Astrocyte (in vitro differentiated cells and primary cell): ENCODE measurements at places on chromosomes 4 and X.

- H3K27me3 ChIP-seq: no peaks in the 10 kb centered on the region
- no peak overlapping the region for H3K27ac ChIP-seq
- no peak for DNase-seq
- H3K36me3 ChIP-seq: peaks cover 17% of the 10 kb centered on the region
- no peak overlapping the region for H3K4me3 ChIP-seq
These were observed 81.1 kb downstream of the FAT1 start for GRCh38 chr4:186642530-186642929.

DNA sequence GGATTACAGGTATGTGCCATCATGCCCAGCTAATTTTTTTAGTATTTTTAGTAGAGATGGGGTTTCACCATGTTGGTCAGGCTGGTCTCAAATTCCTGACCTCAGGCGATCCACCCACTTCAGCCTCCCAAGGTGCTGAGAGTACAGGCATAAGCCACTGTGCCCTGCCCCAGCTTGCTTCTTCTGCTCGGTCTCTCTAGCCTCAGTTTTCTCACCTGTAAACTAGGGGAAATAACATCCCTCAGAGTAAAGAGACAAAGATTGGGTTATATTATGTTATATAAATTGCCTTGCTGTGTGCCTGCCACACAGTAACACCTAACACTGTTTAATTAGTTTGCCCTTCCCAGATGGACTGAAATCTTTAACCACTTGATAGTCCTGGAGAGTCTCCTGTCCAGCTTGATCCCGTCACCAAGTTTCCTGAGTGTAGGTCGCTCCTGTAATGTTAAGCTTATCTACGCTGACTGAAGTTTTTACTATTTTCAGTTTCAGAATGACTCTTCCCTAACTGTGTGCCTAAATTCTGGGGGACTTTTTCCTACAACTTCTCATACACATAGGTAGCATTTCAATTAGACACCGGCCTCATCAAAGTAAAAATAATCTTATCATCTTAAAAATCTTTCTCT, 412.7 kb upstream of the TENM3 start:
- DNase-seq: no peak
- no peak overlapping the region for H3K4me3 ChIP-seq
- H3K4me1 ChIP-seq: no peaks in the 10 kb centered on the region
- no peaks in the 10 kb centered on the region for H3K36me3 ChIP-seq
- H3K27ac ChIP-seq: no peak overlapping the region

DNA sequence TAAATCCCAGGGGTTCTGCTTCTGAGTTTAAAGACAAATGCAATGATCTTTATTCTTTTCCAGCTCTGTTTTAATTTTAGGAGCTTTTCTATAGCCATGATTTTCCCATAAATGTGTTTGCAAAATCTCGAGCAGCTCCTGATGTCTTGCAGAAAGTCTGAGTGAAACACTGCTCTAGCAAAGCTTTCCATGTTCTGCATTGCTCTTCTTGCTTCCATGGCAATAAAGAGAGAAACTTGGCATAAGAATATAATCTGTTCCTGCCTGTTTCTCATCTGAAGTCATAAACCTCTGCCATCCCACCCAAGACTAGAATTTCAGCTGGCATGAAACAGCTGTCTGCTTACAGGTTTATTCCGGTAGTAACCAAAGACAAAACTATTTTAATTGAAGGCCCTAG, 254.5 kb downstream of the SPRY1 start:
- no peaks in the 10 kb centered on the region for H3K27me3 ChIP-seq
- H3K36me3 ChIP-seq: no peaks in the 10 kb centered on the region
- H3K4me3 ChIP-seq: no peak overlapping the region
- DNase-seq: no peak
- H3K4me1 ChIP-seq: no peaks in the 10 kb centered on the region
- no peak overlapping the region for H3K27ac ChIP-seq

DNA sequence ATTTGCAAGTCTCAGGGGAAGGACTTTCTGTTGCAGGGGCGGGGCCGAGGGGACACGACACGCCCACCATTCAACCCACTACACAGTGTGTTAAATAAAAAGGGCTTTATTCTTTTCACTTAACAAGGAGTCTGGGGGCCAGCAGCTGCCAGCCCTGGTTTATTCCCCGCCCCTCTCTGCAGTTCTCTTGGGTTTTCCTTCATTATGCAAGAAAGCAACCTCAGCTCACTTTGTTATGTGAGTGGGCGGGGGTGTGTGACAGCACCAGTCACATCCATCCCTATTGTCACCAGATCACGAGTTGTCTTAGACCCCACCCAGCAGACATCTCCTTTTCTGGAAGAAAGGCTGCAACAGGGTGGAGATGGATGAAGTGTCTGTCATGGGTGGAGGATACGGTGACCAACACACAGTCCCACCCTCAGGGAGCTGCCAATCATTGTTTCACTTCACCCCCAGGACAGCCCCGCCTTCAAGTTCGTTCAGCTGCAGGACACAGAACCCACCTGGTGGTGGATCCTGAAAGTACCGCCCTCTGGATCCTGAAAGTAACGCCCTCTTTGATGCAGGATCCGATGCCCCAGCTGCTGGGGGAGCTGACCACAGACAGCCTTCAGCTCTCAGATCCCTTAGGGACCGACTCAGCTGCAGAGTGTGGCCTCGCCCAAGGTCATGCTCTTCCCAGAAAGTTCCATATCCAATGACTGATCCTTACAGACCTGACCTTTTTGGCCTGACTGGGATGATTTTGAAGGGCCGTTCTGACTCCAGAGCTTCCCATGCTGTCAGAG, 79.6 kb downstream of the SMIM20 start:
- peak; percentile 35 for DNase-seq
- H3K27ac ChIP-seq: no peak overlapping the region
- no peaks in the 10 kb centered on the region for H3K27me3 ChIP-seq
- no peaks in the 10 kb centered on the region for H3K36me3 ChIP-seq
- no peak overlapping the region for H3K4me3 ChIP-seq

GRCh38 chr4:37561803-37562207, 124.4 kb downstream of the RELL1 start:
- no peak overlapping the region for H3K4me3 ChIP-seq
- no peaks in the 10 kb centered on the region for H3K36me3 ChIP-seq
- peak; percentile 91 for DNase-seq
- H3K27ac ChIP-seq: no peak overlapping the region
- H3K4me1 ChIP-seq: no peaks in the 10 kb centered on the region

DNA sequence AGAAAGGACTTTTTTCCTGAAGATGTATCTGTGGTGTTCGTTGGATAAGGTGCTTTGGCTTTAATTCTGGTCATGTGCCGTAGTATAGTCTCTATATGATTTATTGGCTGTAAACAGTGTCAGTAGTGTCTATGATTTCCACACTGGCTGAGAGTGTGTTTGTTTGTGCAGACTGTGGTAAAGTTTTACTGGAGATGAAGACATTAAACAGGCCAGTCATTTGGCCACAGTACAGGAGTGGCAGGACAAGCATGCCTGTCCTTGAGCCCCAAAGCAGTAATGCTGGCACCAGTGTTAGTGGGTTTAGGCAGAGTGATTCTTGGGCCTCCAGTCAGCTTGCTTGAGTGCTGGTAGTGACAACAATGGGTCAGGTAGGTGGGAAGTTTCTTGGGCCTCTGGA, 1023.9 kb upstream of the GRID2 start:
- H3K36me3 ChIP-seq: no peaks in the 10 kb centered on the region
- no peak overlapping the region for H3K27ac ChIP-seq

DNA sequence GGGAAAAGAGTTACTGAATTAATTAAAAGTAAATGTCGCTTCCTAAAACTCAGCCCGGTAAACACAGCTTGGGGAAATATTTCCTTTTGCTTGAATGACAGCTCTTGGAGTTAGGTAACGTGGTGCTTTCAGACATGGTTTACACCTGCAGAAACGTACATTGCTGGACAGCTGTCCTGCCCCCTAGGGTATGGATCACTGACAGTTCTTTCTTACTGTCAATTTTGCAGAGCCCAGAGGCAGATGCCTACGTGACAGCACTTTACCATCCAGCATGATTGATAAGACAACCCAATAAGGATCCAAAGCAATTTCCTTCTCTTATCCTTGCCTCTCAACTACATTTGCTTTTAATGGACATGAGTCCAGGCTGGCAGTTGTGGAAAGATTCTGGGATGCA, 334.5 kb downstream of the PACRGL start:
- H3K27ac ChIP-seq: no peak overlapping the region
- no peak for DNase-seq
- H3K4me1 ChIP-seq: no peaks in the 10 kb centered on the region
- no peak overlapping the region for H3K4me3 ChIP-seq

GRCh38 chr4:1807332-1807777, 14.3 kb downstream of the FGFR3 start:
- H3K27ac ChIP-seq: no peak overlapping the region
- H3K36me3 ChIP-seq: no peaks in the 10 kb centered on the region
- H3K27me3 ChIP-seq: no peaks in the 10 kb centered on the region
- no peak for DNase-seq

DNA sequence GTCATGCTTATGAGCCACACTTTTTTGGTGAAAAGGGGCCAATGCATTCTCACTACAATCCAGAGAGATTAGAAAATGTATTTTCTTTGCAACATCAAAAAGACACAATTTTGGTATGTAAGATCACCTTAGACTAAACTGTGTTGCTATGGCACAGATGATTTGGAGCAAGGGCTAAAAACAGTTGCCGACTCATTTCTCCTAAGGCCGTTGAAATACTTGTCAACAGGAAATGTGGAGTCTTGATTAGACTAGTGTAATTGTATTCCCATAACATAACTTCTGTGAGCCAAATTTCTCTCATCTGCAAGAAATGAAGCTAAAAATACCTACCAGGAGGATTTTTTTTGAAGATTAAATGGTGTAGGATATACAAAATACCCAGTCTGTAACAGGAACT, 2547.7 kb downstream of the ARAP2 start:
- no peaks in the 10 kb centered on the region for H3K4me1 ChIP-seq
- no peak overlapping the region for H3K4me3 ChIP-seq
- H3K27ac ChIP-seq: no peak overlapping the region
- H3K27me3 ChIP-seq: no peaks in the 10 kb centered on the region

DNA sequence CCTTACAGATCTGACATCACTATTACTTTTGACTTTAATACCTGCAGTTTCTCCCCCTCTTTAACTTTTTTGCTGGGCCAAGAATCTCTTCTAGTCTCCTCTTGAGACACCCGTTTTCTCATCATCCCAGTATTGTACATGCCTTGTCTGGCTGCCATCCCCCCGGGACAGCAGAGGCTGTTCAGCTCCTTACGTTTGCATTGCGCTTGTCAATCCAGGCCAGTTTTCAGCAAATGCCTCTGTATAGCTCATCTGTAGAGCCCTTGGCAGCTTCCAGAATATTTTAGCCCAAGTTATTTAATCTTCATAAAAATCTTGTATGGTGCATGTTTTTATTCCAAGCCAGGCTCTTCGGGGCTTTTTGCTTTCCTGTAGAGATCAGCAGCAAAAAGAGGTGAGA, 22.3 kb upstream of the HOPX start:
- no peaks in the 10 kb centered on the region for H3K4me1 ChIP-seq
- H3K36me3 ChIP-seq: no peaks in the 10 kb centered on the region
- H3K27me3 ChIP-seq: no peaks in the 10 kb centered on the region
- no peak for DNase-seq
